Stimulated activated CD8-positive, alpha-beta memory T cell treated with anti-CD3 and anti-CD28 coated beads, Interleukin-4, amount 100 ng/mL, for 1 hour (primary cell): ENCODE measurements at places on chromosomes 5 and 9.

- DNase-seq = no peak
Measured at GRCh38 chr9:114065304-114065703, 12.8 kb downstream of the AMBP start.

GRCh38 chr5:151126199-151126645, 31.4 kb downstream of the ANXA6 start:
- DNase-seq = peak; percentile 51

DNA sequence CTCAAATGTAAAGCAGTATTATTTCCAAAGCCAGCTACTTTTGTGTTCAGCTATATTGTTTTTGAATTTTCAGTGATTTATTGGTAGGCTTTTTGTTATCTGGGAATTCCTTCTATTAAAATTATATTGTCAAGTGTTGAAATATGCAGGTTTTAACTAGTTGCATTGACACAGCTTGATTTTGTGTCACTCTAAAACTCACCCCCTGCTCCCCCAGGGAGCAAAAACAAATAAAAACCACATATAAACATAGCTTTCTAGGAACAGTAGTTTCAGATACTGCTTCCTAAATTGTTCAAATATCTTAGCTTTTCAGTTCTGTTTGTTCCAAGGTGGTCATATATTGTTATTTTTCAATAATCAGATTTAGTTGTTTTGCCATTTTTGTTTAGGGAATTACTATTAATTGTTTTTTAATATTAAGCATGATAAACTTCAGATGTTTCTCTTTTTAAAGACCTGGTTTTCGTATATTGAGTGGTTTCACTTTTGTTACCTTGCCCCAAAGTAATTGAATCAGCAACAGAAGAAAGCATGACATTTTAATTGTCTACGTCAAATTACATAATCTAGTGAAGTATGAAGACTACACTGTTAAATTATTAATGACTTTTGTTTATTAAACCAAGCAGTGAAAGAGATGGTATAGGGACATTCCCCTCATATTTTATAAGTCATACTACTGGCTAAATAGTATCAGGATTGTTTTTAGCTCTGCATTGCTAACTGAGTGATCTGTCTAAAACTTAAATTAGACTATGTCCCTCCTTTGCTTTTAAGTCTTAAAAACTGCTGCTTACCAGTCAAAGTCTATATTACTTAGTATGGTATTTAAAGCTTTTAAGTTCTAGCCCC, 43.4 kb downstream of the ERBIN start:
- DNase-seq = no peak

- no peak for DNase-seq
Measured at GRCh38 chr9:3692606-3693005, 166.8 kb upstream of the RFX3 start.

- DNase-seq = no peak
Measured at GRCh38 chr5:139335811-139336210, 5.8 kb upstream of the PAIP2 start.

DNA sequence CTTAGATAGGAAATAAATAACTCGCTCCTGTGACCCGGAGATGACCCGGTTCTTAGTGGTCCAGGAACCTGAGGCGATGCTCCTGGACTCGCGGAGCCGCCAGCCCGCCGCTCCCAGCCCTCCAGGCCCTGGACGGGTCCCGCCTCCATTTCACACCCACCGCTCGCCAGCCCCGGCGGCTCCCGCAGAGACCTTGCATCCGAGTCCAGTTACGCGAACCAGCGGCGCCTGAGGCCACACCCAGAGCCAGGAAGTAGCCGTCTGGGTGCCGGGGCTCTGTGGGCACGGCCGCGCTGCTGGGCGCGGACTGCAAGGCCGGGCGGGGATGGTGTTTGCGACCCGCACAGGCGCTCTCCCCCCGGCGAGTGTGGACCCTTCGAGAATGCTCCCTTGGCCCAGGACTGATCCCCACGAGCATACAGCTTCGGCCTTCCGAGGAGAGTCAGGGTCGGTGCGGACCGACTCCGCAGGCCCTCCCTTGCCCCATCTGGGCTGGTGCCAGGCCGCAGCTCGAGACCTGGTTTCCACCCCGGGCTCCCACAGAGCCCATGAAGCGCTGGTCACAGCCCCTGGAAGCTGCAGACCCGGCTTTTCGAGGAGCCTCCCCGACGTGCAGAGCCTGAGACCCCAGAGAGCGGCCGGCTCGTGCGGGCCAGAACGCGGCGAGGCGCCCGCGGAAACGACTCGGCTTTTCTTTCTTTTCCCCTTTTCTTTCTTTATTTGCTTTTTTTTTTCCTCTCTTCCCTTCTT, 5.2 kb upstream of the BARX1 start:
- no peak for DNase-seq

DNA sequence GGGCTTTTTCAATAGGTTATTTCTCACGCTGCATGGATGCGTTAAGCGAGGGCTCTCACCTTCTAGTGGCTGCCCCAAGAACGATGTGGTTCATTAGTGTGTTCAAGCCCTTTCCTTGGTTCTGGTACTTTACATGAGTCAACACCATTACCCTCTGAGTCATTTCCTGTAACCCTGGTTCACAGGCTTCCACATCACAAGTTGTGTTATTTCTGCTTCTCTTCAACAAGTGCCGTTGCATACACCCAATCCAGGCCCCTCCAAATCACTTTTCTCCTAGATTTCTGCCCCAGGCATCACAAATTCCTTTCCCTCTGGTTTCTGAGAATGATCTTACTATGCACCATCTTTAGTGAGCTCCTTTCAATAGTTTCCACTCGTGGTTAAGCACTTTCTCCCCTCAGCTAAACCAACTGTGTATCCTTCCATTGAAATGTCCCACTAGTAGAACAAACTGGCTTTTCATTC, 69.5 kb upstream of the RAD23B start:
- DNase-seq = peak; percentile 8

GRCh38 chr9:4769321-4770080, 23.2 kb upstream of the RCL1 start:
- no peak for DNase-seq

GRCh38 chr9:99108131-99108530, 3.2 kb downstream of the TGFBR1 start:
- DNase-seq = no peak

- no peak for DNase-seq
Measured at GRCh38 chr5:17076272-17076671, 140.2 kb upstream of the MYO10 start.

GRCh38 chr9:97985058-97985861, 2.1 kb downstream of the ANP32B start:
- no peak for DNase-seq

GRCh38 chr9:87067426-87067825, 120.1 kb upstream of the GAS1 start:
- DNase-seq = no peak

DNA sequence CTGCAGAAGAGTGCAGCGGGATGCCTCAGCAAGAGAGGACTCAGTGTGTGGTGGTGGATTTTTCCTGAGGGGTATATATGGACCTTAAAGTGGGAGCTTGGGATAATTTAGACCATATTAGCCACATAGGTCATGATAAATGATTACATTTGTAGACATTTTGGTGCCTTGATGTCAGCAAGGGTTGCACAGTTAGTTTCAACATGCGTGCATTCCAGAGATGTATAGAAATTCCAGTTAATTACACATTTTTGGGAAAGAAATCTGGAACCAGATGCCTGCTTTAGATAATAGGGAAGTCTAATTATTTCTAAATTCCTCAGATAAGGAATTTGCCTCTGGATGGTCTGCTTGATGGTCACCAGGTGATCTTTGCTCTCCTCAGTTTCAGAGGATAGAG, 440.6 kb upstream of the PAPPA start:
- no peak for DNase-seq

- no peak for DNase-seq
Measured at GRCh38 chr5:17952231-17952630, 318.0 kb downstream of the TAF11L14 start.
